ENCODE measurements at places on chromosomes 6 and 20. TPM values are rescaled to one million over a fixed set of nuclear protein-coding genes. Genes with fewer than 3 reads are reported as not detected.

- no peak for DNase-seq
Observed at GRCh38 chr20:37552415-37552814, 24.7 kb upstream of the BLCAP start.

GRCh38 chr20:54023406-54023805 is 47.0 kb downstream of the BCAS1 start:
- DNase-seq, result no peak

DNA sequence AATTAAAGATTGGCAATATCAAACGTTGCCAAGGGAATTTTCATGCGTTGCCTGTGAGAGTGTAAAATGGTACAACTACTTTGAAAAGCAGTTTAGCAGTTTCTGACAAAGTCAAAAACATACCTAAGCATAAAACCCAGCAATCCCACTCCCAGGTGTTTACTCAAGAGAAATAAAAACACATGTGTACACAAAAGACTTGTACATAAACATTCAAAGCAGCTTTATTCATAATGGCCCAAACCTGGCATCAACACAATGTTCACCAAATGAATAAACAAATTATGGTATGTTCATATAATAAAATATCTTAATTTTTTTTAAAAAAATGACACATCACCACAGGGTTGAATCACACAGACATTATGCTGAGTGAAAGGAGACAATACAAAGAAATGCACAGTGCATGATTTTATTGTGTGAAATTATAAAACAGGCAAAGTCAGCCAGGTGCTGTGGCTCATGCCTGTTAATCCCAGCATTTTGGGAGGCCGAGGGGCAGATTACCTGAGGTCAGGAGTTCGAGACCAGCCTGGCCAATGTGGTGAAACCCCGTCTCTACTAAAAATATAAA is 240.4 kb upstream of the MARCKS start:
- no peak for DNase-seq

- no peak for DNase-seq
Observed at GRCh38 chr20:58800134-58800871, 50.4 kb downstream of the GNAS-AS1 start.

- no peak for DNase-seq
Observed at GRCh38 chr20:34368547-34368946, 5.5 kb downstream of the ITCH start.

DNA sequence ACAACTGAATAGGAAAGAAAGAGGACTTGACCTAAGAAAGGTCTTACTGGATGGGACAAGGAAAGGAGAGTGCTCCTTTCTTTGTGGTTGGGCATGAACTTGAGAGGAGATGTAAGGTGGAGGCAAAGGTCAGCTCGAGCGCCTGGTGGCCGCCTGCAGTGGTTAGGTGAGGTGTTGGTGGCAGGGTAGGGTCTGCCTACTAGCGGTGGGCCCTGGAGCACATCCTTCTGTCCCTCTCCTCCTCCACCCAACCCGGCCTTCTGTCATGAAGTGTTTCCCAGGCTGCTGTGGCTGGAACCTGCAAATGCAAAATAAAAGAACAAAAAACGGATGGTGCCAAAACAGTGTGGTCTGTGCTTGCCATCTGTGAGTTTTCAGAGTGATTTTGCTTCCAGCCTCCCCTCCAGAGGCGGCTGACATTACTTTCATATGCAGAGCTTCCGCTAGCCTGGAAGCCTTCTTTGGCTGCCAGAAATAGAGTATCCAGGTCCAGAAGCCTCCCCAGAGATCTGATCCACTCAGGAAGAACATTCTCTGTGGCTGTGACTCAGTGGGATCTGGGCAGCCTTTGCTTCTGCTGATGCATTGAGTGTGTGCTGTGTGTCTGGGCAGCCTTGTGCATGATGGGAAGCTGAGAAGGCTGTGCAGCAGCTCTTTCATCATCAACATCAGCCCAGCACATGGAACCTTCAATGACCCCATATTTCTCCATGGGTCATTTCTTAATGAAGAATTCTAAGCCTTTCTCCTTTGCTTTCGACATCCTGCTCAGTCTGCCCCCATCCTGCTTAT is 79.8 kb upstream of the FAM184A start:
- peak; percentile 31 for DNase-seq

- DNase-seq, result no peak
Observed at GRCh38 chr6:129104131-129104530, 221.2 kb downstream of the LAMA2 start.

GRCh38 chr20:50393242-50393641 is 116.9 kb upstream of the PTPN1 start:
- DNase-seq, result no peak

GRCh38 chr6:109117346-109118035 is 22.2 kb downstream of the CEP57L1 start:
- DNase-seq, result no peak

DNA sequence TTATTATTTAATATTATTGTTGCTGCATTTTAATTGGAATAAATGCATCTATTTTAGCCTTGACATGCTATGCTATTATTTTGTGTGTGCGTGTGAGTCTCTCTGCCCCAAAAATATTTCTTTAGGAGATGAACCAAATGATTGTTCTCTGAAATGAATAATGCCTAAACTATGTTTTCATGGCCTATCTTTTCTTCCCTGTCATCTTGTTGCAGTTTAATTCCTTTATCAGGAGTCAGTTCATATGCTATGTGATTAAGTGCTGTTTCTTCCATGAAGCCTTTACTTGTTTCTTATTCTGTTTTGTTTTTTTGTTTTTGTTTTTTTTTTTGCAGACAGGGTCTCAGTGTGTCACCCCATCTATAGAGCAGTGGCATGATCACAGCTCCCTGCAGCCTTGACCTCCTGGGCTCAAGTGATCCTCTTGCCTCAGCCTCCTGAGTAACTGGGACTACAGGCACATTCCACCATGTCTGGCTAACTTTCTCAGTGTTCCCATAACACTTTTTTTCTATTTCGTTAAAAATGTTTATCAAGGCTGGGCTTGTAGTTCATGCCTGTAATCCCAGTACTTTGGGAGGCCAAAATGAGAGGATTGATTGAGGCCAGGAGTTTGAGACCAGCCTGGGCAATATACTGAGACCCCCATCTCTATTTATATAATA is 25.7 kb downstream of the TPX2 start:
- no peak for DNase-seq

DNA sequence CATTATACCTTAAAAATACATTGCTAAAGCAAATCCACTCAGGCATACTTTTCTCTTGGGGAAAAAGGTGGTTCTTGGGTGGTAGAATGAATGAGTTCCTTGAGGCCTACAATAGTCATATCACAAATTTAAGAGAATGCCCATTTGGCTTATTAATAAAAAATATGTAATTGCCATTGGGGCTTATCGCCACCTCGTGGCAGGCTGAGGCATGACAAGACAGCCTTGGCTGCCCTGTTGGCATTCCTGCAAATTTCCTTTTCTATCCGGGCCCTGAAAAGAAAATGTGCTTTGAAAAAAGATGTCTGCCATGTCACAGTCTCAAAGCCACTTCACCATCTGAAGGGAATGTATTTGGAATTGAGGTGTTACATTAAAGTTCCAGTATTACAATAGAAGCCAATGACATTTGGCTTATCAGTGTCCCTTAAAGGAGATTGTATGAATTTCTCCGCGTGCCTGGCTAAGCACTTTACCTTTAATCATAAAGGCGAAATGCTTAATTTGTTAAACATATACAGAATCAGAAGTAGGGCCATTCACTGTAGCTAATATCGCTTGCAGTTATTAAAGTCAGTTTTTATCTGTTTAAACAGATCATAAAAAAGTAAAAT is 188.3 kb upstream of the ZFP64 start:
- DNase-seq, result no peak

DNA sequence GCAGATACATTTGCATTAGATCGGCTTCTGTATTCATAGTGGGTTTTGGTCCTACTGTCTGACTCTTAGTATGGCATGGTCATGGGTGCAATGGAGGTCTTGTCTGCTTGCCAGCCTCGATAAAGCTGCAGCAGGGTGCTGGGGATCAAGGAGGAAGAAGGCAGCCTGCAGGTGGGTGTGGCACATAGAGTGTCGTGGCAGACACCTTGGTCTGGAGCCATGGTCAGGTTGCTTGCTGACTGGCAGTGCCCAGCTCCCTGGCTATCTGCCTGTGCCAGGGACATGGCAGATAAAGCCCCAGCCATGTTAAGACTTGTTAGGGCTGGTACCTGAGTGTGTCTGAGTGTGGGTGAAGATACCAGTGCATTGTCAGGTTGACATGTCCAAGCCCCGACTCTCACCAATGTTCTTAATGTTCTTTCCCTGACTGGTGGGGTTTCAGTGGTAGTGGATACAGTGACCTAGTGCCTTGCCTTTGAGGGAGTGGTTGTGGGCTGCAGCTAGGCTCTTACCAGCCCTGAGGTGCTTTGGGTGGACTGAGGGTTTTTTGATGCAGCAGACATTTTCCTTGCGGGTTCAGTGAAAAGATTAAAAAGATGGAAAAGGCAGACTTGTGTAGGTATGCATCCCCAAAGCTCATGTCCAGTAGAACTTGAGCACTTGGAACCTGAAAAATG is 1.8 kb downstream of the FAM83D start:
- no peak for DNase-seq

GRCh38 chr20:32564921-32565734 is 20.0 kb downstream of the NOL4L start:
- DNase-seq, result no peak

DNA sequence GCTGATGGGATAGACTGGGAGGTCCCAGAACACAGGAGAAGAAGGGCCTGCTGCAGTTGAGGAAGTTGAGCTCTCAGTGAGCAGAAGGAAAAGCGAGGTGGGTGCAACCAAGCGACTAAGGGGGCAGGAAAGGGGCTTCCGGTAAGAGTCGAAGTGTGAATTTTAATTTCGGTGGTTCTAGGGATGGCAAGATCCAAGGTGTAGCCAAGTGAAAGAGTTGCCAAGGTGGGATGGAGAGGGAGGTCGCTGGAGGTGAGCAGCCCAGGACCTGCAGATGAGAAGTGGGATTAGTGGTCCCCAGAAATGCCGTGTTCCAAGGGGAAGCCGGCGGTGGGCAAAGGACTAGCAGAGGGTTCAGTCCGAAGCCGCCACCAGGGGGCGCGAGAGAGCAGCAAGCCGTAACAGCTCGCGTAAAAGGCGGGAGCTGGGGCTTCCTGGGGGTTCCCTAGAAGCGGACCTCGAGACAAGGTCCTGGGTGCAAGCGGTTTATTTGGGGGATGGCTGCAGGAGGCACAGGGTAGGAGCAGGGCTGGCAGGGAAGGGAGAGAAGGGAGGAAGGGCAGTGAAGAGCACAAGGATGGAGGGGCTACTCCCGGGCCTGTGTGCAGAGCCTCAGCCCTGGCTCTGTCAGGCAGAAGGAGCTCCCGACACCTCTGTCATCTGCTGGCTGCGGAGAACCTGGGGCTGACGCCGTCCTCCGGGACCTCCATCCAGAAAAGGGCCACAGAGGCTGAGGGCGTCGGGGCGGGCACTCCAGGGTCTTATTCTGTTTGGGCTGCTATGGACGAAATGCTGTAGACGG is 103.6 kb downstream of the PAX1 start:
- no peak for DNase-seq

GRCh38 chr20:50834599-50835005 is 39.7 kb downstream of the BCAS4 start:
- DNase-seq, result no peak

DNA sequence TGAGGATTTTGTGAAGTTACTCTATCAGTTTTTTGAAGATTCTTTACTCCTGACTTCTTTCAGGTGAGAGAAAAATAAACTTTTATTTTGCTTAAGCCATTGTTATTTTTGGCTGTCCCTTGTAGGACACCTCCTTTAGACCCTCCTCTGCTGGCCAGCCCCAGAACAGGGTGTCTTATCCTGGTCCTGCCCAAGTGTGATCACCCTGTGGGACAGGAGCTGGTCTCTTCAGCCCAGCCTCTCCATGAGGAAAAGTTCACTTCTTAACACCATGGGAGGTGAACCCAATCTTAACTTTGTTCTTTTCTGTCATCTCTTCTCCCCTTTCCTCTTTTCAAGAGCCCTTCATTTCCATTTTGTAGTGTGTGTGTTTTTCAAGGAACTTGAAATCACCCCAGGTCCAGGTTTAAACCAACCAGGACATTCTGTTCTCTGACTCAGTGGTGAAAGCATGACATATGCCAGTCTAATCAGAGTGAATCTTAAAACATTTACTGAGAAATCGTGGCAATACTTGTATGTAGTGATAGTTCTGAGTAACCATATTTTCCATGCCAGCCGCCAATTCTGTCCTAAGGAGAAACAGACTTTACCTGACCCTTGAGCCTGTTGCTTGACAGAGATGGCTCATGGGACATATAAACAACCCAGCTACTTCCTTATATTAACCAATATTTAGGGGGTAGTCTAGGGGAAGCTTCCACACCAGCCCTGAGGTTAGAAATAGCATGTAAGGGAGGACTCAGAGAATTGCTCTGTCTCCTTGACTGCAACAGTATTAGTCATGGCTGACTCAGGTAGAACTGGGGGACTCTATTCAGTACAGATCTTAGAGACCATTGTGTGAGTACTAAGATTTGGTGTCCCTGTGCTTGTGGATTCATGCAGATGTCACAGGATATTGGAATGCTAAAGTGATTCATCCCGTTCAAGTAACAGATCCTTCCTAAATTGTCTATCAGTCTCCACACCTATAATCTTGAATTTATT is 48.8 kb downstream of the FLRT3 start:
- DNase-seq, result no peak

GRCh38 chr20:33649201-33649681 is 12.9 kb upstream of the C20orf144 start:
- peak; percentile 63 for DNase-seq

GRCh38 chr20:6038256-6038655 is 15.6 kb downstream of the LRRN4 start:
- DNase-seq, result no peak

- no peak for DNase-seq
Observed at GRCh38 chr20:45997187-45997586, 11.5 kb upstream of the MMP9 start.

The DEFB124 gene
- not detected for total RNA-seq

The HSPA12B gene
- total RNA-seq, result 6.5 TPM

The RBM12 gene
- 109 TPM for total RNA-seq

The IL20RA gene
- 9.9 TPM for total RNA-seq

The BTN1A1 gene
- not detected for total RNA-seq

The IRF4 gene
- 0.38 TPM for total RNA-seq

The PDYN gene
- not detected for total RNA-seq

The TRIM27 gene
- 50.6 TPM for total RNA-seq

The BAK1 gene
- total RNA-seq, result 12.7 TPM
